ENCODE measurements at places on chromosomes 7 and 10.
A peak's percentile ranks its signal among the peaks of the same experiment; 100 is the strongest.

DNA sequence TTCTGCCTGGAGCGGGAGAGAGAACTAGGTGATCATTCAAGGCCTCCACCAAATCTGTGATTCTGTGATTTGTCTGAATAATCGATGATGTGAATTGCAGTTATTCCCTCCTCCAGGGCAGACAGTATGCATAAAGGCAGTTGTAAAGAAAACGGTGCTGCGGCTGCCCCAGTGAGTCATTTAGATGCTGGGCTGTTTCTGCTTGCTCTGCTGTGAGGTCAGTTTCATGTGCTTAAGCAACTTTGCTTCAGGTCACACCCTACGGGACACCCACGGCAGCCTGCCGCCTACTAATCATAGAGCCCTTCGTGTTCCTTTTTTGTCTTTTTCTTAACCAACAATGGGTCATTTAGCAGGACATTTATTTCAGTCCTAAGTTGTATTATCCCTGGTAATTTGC lies 158.1 kb upstream of the PITRM1 start:
- no peak for DNase-seq

DNA sequence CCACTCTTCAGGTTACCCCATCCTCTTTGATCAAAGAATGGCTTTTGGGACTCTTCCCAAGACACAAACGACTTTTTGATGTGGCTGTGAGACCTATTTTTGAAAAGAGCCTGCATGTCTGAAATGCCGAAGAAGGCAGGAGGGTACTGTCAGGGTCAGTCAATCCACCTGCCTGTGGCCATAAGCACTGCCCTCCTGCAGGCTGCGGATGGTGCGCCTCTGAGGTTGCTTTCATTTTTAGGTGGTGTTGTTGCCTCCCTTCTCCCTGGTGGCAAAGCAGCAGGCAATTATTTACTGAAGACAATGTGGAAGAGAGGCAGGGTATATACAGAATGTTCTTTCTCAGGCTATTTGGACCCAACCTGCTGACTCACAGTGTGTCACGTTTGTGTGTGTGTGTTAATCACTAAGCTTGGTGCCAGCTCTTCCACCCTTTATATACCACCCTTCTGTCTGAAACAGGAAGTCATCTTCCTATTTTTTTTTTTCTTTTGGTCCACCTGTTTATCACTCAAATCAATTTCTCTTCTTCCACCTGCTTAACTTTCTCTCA lies 1421.2 kb upstream of the CELF2 start:
- peak; percentile 5 for DNase-seq

DNA sequence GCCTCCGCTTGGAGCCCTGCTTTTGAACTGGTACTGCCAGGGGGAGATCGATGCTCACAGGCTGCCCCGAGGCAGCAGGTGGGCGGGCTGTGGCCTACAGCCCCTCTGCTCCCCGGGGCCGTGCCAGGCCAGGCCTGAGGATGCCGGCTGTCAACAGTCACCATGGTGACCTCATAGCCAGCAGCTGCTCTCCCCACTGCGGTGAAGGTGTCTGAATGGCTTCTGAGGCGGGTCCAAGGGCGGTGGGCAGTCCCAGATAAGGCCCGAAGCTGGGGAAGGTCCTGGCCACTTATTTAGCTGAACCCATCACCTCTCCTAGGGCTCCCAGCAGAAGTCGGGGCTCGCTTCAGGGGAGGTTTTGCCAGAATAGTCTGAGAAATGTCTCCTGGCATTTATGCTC lies 179.3 kb downstream of the ARHGAP12 start:
- no peak for DNase-seq

DNA sequence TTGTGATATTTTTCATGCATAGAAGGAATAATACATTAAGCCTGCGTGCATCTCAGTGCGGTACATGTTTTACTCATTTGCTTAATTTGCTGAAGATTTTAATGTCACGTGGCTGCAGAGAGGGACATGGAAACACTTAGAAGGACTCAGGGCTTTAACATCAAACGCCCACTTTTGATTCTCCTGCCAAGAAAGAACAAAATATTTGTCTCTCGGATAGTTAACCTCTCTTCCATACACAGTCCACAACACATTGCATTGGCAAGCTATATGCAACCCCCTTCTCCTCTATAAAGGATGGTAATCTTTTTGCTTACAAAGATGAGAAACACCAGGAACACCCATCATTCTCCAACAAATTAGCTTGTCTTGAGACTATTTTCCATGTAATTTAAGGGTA lies 148.0 kb upstream of the NRP1 start:
- no peak for DNase-seq

DNA sequence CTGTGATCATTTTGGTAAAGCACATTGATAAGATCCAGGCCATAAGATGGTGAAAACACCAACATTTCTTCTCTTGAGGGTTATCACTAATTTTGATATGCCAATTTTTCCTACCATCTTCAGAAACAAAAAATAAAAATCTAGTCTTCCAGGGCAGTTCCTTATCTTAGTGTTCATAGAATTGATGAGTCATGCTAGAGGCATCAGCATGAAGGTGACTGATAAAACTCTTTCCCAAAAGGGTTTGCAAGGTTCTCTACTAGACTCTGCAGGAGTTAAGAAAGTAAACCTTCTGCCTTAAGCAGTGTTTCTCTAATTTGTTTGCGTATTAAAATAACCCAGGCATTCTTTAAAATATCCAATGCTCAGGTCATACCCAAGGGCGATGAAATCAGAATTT lies 483.1 kb upstream of the CNTNAP2 start:
- no peak for DNase-seq

- no peak for DNase-seq
Measured at GRCh38 chr7:124399941-124400340, 365.7 kb downstream of the GPR37 start.

GRCh38 chr10:77716458-77717317 lies 79.1 kb upstream of the KCNMA1 start:
- DNase-seq: no peak

DNA sequence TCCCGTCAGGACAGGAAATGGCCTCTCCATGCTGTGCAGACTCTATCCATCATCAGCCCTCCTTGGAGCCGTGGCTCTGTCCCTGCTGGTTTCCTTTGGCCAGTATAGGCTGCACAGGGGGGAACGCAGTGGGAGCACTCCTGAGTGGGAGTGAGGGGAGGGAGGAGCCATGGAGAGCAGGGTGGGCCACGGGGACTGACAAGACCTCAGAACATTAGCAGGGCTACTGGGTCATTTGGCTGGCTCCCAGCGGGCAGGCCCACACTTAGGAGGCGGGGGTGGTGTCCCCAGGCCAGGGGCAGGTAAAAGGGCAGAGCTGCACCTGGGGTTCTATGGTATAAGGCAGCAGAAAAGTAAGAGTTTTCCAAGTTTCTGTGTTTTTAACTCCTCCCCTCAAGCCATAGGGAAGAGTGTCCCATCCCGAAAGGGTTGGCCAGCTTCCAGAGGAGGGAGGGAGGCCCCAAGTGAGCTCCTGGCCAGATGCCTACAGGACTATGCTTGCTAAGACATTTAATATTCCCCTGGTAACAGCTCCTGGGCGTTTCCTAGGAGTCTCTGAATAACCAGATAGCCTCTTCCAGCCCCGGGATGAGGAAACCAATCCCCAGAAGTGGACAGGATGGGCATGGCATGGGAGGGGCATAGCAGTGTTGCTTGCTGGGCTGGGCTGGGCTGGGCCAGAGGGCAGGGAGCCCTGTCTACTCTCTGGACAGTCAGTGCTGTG lies 5.5 kb upstream of the OPN4 start:
- DNase-seq: no peak

DNA sequence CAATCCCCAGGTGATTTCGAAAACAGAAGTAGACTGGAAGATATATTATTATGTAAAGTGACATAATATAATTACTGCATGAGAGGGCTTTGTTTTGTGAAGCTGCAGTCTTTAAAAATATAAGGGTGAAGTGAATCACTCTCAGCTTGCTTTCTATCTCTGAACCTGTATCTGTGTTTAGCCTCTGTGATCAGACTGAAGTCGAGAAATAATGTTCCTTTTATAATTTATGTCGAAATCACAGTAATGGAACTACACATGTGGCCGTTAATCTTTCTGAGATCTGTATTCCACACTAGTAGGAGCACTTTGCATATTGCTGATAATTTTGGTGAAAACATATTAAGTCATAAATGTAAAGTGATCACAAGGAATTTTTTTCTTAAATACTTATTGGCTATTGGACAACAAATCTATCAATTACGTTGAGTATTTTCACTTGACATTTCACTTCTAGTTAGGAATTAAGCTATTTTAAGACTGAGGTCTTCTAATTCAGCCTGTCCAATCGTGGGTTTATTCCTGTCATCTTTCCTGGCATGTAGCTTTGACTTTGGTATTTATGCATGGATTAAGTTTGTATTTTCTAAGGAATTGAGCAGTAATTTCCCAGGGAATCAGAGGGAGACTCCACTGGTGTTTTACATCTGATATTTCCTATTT lies 268.2 kb upstream of the POT1 start:
- no peak for DNase-seq

DNA sequence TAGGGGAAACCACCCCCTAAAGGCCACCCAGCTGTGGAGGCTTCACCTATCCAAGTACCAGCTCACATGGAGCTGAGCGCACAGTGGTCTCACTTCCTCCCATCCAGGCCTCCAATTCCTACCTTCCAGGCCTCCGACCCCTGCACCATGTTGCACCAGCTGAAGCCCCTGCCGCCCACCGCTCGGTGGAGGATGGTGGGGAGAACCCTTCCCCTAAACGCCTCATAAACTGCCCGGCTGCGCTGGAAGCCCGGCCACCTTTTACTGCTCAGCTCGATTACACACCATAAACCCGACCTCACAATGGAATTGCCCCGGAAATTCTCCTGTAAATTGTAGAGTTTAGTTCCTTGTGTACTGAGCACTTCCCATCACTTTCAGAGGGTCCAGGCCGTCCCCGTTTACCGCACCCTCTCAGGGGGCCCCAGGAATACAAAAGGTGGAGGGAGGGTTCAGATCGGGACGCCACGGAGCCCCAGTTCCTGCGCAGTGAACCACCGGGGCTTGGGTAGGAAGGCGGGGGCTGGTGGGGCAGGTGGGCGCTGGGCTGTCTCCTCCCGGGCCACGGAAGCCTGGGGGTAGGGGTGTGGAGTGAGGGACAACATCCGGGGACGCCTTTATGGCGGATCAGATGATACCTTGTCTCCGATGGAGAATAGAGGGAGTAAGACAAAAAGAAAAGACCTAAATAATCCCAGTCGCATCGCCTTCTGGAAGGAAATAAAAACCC lies 1.4 kb upstream of the HOXA7 start:
- DNase-seq: no peak

DNA sequence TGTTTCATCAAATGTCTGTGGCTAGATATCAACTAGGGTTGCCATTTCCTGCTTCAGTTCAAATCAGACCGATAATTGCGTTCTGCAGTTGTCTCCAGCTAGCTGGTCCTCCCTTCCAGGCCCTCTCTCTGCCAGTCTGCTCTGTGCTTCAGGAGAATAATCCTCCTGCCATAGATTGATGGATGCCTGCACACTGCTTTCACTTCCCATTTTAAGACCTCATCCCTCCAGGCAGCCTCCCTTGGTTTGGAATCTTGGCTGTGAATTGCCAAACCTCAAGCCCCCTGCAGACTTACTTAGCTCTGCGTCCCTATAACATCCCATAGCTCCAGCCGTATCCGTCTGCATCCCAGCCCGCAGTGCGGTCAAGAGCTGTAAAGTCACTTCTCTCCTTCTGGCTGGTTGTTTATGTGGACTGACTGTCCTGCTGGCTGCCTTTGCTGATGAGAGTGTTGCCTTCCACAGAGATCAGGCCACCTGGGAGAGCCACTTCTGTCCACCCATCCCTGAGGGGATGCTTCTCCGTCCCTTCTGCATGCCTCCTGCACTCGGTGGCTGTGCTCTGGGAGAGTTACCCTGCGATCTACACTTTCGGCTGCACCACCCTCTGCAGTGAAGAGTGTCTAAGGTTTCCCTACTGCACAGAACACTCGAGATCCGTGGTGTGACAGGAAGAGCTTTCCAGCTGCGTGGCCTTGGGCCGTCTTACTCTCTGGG lies 22.4 kb upstream of the KLF6 start:
- peak; percentile 10 for DNase-seq

DNA sequence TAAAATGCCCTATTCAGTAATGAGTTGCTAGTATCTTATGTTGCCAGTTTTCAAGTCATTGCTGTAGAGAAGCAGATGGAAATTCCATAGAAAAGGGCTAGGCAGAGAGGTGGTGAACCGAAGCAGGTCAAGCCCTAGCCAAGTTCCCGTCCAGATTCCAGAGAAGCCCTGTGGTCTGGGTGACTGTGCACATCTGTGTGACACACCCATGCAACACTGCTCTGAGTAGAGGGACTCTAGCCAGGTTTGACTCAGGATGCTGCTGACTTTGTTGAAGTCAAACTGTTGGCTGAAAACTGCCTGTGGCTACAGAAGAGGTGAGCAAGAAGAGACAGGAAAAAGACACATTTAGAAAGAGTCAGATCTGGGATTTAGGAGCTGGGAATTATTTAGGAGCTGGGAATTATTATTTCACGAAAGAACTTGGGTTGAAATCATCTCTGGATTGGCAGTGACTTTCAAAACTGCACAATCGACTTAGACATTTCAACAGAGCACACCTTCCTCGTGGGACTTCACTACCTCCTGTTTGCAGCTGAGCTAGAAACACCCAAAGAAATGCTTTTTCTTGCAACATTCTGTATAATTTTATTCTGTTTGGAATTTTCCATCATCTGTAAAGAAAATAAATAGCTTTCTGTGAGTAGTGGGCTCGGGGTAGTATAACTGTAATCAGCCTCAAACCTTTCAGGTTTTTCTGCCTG lies 149.1 kb upstream of the PRKCQ start:
- peak; percentile 31 for DNase-seq

GRCh38 chr10:70514591-70514990 lies 36.0 kb downstream of the PALD1 start:
- no peak for DNase-seq

GRCh38 chr7:101547916-101548661 lies 81.0 kb downstream of the MYL10 start:
- DNase-seq: no peak

GRCh38 chr10:7561216-7561893 lies 105.4 kb downstream of the ITIH5 start:
- no peak for DNase-seq

DNA sequence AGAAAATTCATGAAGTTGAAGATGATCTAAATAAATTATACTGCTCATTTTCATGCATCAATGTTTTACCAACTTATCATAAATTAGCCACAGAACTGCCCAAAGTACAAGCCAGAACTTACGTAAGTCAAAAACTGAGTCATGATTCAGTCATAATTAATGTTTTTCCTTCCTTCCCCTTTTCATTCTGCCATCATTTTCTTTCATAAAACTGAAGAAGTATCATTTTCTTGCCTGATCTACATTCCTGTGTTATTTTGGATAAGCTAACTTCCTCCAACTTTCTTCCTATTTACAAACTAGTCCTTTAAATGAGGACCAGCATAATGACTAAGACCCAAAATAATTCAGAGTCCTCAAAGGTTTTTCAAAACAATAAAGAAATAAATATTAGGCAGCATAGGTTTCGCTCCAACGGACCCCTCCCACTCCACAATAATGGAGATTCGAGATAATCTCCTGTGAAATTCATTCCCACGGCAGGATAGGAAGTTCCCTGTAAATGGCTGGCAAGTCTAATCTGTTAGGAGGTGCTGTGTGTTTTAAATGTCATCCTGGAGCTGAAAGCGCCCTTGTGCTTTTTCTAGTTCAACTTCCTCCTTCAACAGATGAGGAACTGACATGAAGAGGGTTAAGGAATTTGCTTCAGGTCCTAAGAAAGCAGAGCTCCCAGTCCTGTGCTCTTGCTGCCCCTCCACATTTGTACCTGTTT lies 218.9 kb downstream of the DOCK4 start:
- peak; percentile 83 for DNase-seq

All from endothelial cell of umbilical vein (primary cell).